Muscle of back (tissue), 13 donors: ENCODE measurements at places on chromosomes 1 and 21. TPM values are rescaled to one million over a fixed set of nuclear protein-coding genes. Genes with fewer than 3 reads are reported as not detected.

GRCh38 chr1:242764161-242764560 lies 239.7 kb upstream of the PLD5 start:
- no peak for DNase-seq

- DNase-seq = no peak
Measured at GRCh38 chr1:89047734-89048133, 17.3 kb downstream of the GBP1 start.

GRCh38 chr21:41865002-41865777 lies 14.0 kb downstream of the PRDM15 start:
- DNase-seq = no peak

GRCh38 chr21:29450058-29450457 lies 151.3 kb downstream of the BACH1 start:
- DNase-seq = no peak

DNA sequence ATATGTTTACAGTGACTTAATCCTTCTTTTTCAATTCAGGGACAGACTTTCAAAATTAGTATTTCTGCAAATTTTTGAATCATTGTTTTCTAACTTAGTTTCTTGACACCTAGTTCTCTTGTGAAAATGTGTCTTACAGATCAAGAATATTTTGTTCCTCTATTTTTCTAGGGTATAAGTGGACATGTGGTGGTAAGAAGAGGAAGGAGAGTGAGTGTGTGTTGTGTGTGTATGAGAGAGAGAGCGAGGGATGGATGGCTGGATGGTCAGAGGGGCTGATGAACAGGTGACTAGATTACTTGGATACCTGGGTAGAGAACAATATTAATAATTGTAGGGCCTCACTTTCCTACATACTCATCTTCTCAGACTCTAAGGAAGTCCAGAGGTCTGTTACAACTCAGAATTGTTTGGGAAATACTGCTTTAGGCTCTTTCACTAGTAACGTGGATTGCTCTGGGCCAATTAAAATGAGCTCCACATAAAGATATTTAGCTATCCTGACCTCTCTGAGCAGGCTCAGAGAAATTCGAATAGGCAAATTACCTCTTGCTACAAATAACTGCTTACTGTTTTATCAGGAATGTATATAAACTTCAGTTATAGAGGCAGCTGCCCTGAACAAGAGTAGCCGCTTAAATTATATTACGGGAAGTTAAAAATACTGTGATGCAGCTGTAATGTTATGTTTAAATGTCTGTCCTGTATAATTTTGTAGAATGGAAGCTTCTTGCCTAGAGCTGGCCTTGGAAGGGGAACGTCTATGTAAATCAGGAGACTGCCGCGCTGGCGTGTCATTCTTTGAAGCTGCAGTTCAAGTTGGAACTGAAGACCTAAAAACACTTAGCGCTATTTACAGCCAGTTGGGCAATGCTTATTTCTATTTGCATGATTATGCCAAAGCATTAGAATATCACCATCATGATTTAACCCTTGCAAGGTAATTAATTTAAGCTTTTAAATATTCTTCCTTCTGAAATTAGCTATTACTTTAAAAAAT lies 19.7 kb downstream of the GPSM2 start:
- DNase-seq = no peak

ENSA gene
- polyA plus RNA-seq = 124 TPM
